Neural progenitor cell (in vitro differentiated cells): ENCODE measurements at places on chromosomes 1 and 21. TPM values are rescaled to one million over a fixed set of nuclear protein-coding genes. Genes with fewer than 3 reads are reported as not detected.

DNA sequence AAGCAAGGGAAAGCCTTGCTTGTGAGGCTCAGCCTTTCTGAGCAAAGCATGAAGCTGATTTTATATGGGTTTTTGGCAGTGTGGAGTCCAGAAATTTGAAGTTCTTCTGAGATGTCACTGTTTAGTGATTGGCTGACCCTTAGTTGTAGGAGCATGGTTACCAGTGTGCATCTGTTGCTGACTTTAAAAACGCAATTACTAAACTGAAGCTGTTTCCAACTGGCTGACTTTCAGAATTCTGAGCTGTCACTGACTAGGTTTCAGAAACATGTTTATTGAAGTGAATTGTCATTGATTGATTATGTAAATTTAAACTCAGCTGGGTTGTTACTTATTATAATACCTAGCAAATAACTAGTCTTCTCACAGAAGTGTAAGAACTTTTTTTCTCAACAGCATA is 89.4 kb downstream of the PDE4B start:
- DNase-seq: no peak

GRCh38 chr1:172135076-172135672 is 285.3 kb upstream of the C1orf105 start:
- DNase-seq: peak; percentile 31

GRCh38 chr1:224820341-224820740 is 109.1 kb upstream of the DNAH14 start:
- no peak for DNase-seq

GRCh38 chr1:25356848-25357247 is 18.7 kb downstream of the TMEM50A start:
- DNase-seq: no peak

DNA sequence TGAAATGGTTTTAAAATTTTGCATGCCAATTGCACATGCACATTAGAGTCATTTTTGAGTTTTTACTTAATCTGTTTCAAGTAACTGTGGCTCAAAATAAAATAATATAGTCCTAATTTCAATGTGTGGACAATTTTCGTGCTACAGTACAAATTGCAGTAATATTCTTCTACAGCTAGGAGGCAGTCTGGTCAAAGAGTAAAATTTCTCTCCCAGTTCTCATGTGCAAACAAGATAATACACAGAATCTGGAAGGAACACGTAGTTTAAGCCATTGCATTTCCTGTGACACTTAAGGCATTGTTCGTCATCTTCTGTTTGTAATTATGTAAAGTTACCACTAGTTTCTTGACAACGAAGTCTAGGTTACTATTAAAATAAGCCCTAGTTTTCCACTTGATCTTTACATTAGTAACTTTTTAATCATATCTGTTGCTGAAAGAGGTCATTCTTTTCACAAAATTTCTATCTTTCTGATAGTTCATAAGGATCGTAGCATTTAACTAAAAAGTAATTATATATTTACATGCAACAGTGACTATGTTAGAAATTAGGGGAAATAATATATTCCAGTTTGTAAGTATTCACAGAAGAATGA is 28.9 kb downstream of the ODR4 start:
- peak; percentile 20 for DNase-seq

The FLG2 gene
- not detected in 2 replicates for total RNA-seq

The LRRC71 gene
- total RNA-seq: not detected in 2 replicates

The CLDN19 gene
- total RNA-seq: 0.19 and 2.3 TPM in 2 replicates

The PTAFR gene
- not detected in 2 replicates for total RNA-seq

The LRRC3 gene
- 2.5 and 4.9 TPM in 2 replicates for total RNA-seq

The WNT9A gene
- total RNA-seq: 1.4 and 2.7 TPM in 2 replicates

The RABGGTB gene
- total RNA-seq: 78.0 and 132 TPM in 2 replicates

The C1QTNF12 gene
- total RNA-seq: 0.28 and 2.1 TPM in 2 replicates
